ENCODE measurements at places on chromosomes 5 and 9.

- no peak for DNase-seq
Measured at GRCh38 chr5:87030699-87031098, 237.0 kb upstream of the RASA1 start.

GRCh38 chr5:116864157-116864837 is 289.7 kb upstream of the SEMA6A start:
- DNase-seq: no peak

GRCh38 chr9:88660611-88661010 is 125.6 kb downstream of the NXNL2 start:
- DNase-seq: no peak

GRCh38 chr5:61465496-61465895 is 133.4 kb downstream of the ZSWIM6 start:
- no peak for DNase-seq

Measured in stimulated activated CD4-positive, alpha-beta T cell treated with anti-CD3 and anti-CD28 coated beads, Interleukin-1b, Interleukin-23, amount 100 ng/mL, for 24 hours (primary cell).